Thoracic aorta (tissue), 2 donors: ENCODE measurements at places on chromosomes 3 and 15. TPM values are rescaled to one million over a fixed set of nuclear protein-coding genes. Genes with fewer than 3 reads are reported as not detected.

SEMA7A gene
- total RNA-seq = 1.2 TPM

B3GNT5 gene
- total RNA-seq = 3.1 TPM

GABRR3 gene
- not detected for total RNA-seq

TM4SF4 gene
- total RNA-seq = not detected

DNA sequence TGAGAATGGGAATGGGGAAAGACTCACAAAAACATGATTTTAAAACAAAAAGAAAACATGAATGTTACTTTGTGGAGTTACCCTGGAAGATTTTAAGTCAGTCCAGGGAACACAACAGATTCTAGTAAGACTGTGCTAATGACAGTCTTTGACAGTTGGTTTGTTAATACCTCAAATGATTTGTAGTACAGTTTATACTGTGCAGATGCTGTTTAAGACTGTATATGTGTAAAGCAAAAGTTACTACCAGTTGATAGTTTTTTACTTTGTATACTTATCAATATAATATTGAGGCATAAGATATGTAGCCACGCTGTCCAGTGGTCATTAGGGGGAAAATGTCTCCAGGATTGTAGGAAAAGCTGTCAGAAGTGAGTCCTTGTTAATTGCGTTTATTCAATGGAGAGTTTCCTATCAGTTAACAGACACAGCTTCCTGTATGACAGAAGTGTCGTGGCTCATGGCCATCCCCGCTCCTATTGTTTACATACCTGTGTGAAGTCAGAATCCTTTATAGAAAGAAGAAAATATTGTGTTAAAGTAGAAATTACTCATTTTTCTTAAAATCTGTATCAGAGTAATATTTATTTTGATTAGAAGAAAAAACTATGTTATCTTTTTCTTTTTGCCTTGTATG lies 36.0 kb downstream of the NKIRAS1 start:
- no peaks in the 10 kb centered on the region for H3K27me3 ChIP-seq
- no peaks in the 10 kb centered on the region for H3K36me3 ChIP-seq
- DNase-seq = no peak
- H3K4me3 ChIP-seq = no peak overlapping the region

DNA sequence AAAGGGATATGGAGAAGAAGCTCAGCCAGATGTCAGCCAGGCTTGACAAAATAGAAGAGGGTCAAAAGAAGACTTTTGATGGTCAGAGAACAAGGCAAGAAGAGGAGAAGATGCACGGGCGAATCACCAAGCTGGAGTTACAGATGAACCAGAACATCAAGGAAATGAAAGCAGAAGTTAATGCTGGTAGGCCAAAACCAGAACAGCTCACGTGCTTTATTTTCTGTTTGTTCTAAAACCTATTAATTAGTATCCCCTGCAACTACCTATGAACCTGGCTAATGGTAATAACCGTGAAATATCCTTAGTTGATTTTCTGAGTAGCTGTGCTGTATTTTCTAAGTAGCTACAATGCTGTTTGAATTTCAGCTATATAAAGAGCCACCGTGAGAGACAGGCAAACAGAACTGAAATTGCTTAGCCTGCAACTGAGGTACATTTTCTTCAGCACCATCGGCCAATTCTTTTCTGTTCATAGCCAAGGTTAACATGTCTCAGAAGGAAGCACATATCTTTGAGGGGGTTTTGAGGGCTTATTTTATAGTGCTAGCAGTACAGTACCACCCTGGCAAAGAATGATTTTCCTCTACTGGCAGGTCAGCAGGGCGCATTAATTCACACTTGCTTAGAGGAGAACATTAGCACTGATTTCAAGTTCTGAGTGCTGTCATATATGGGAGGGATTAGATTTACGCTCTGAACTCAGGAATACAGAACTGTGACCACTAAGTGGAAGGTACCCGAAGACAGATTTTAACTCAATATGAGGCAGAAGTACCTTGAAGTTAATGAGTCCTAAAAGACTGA lies 78.9 kb downstream of the FAM81A start:
- DNase-seq = no peak
- no peak overlapping the region for H3K4me3 ChIP-seq
- no peak overlapping the region for H3K27ac ChIP-seq
- H3K4me1 ChIP-seq = no peaks in the 10 kb centered on the region

DNA sequence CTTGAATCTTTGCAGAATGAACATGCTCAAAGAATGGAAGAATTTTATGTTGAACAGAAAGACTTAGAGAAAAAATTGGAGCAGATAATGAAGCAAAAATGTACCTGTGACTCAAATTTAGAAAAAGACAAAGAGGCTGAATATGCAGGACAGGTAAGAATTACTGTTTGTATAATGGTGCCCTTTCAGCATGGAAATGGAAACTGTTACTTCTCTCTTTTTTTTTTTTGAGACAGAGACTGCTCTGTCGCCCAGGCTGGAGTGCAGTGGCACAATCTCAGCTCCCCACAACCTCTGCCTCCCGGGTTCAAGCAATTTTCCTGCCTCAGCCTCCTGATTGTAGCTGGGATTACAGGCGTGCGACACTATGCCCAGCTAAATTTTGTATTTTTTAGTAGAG lies 27.6 kb upstream of the CLDN11 start:
- no peak overlapping the region for H3K4me3 ChIP-seq
- H3K27me3 ChIP-seq = no peaks in the 10 kb centered on the region
- peaks cover 4% of the 10 kb centered on the region for H3K4me1 ChIP-seq
- DNase-seq = no peak
- H3K36me3 ChIP-seq = peaks cover 15% of the 10 kb centered on the region

DNA sequence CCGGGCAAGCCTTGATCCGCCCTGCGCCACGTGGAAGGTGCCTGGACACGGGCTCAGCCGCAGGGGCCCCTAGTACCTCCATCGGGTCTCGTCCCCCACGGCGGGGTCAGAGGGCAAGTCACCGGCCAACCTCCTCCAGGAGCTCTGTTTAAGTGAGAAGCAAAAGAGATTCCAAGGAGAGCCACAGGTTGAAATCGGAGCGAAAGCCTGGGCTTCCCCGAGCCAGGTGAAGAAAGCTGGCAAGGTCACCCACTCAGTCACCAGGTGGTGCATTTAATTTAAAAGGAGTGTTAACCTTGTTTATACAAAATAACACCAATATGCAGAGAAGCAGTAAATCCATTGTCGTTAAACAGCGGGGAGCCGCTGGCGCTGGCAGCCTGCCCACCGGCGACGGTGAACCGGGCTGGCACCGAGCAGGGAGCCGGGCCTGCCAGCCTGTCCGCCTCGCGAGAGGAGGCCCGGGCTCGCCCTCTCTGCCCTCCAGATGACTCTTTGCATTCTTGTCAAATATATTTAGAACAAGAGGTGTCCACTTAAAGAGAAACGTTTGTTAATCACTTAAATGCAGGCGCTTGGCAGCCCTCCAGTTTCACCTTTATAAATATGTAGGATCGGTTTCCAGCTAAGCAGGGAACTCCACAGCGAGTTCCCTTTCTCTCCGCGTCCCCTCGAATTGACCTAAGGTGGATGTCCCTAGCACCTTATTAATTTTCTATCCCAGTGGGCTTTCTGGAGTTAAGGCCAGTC lies 277.3 kb upstream of the NR2F2 start:
- no peaks in the 10 kb centered on the region for H3K36me3 ChIP-seq
- H3K4me1 ChIP-seq = peaks cover 7% of the 10 kb centered on the region
- no peaks in the 10 kb centered on the region for H3K27me3 ChIP-seq
- no peak for DNase-seq
- peak overlapping the region; percentile 63 for H3K4me3 ChIP-seq
